Fibroblast of villous mesenchyme (primary cell): ENCODE measurements at places on chromosomes 13 and 19. TPM values are rescaled to one million over a fixed set of nuclear protein-coding genes. Genes with fewer than 3 reads are reported as not detected.

- DNase-seq = peak; percentile 37
Measured at GRCh38 chr19:32224371-32225244, 120.8 kb upstream of the ZNF507 start.

- DNase-seq = no peak
Measured at GRCh38 chr13:77699059-77699680, 1.7 kb downstream of the SLAIN1 start.

C19orf18 gene
- under 0.01 and 0.32 TPM in 2 replicates for total RNA-seq

DNA sequence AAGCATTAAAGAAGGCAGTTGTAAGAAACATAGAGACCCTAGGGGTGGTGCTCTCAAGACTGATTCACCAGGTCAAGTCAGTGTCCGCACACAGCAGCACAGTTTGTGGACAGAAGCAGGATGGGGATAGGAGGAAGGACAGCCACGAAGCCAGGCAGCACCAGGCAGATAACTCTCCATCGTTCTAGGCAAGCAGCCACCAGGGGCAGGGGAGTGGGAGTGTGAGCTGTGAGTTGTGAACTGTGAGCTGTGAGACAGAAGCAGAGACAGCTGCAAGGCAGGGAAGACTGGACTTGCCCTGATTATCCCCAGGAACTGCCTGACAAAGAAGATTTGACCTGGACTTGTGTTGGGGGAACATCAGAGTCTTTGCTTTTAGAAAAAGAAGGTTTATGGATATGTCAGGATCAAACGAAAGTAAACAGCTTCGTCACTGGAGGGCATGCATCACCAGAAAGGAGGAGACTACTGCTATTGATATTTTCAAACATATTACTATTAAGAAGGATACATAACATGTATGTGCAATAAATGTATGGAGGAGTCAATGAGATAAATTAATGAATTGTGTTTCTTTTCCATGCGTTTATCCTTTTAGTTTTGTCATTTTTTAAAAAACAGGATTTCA is 286.1 kb downstream of the IRS2 start:
- peak; percentile 35 for DNase-seq

- no peak for DNase-seq
Measured at GRCh38 chr13:32822771-32823170, 193.5 kb upstream of the KL start.

- DNase-seq = no peak
Measured at GRCh38 chr13:33637978-33638743, 179.8 kb upstream of the RFC3 start.

GRCh38 chr19:47541518-47541917 is 26.7 kb upstream of the NAPA start:
- DNase-seq = peak; percentile 80
